ENCODE measurements at places on chromosomes 3 and 15.

- no peak for DNase-seq
Measured at GRCh38 chr3:98777801-98778220, 14.7 kb downstream of the ST3GAL6 start.

GRCh38 chr3:72395776-72396311 is 452.4 kb downstream of the SHQ1 start:
- DNase-seq, result no peak

- no peak for DNase-seq
Measured at GRCh38 chr15:32132859-32133258, 102.5 kb downstream of the CHRNA7 start.

- no peak for DNase-seq
Measured at GRCh38 chr15:90991587-90992285, 2.6 kb downstream of the PRC1 start.

- no peak for DNase-seq
Measured at GRCh38 chr3:67018105-67018788, 20.1 kb downstream of the KBTBD8 start.

- no peak for DNase-seq
Measured at GRCh38 chr15:64687688-64688087, 87.7 kb downstream of the RBPMS2 start.

GRCh38 chr3:136074546-136075170 is 109.1 kb downstream of the PPP2R3A start:
- DNase-seq, result no peak

DNA sequence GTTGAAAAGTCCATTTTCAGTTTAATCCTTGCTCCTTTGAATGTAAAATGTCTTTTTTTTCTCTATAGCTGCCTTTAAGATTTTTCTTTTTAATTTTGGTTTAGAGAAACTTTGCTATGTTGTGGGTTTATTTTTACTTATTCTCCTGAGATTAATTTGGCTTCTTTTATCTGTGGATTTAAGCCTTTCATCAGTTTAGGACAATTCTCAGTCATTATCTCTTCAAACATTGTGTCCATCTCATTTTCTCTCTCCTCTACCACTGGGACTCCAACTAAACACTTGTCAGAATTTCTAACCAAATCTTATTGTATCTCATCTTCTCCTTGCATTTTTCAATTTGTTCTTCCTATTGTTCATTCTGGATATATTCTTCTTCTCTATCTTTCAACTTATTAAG is 12.4 kb upstream of the ITGA11 start:
- no peak for DNase-seq

DNA sequence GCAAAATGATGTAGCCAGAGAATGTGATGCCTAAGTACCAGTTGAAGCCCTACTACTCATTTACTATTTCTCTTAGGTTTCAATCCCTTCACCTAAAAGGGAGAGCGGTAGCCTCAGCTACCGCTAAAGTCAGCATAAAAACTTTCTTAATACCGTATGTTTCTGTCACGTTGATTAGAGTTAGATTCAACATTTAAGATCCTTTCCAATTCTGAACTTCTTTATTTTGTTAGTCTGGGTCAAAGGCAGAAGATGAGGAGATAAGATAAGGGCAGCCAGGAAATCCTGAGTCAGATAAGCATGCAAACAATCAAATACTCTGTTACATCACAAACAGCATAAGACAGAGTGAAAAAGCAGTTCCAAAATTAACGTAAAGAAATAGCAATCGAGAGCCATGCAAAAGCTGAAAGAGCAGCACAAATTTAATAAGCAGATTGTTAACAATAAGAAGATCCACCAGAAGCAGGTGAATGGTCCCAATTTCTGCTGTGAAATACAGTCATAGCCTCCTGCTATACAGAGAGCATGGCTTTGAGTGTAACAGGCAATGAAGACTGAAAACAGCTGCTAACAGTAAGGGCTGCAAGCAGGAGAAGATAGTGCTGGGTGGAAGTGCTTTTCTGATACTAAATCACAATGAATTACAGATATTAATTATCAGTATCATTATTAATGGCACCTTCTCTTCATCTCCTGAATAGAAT is 3.0 kb downstream of the TMEM207 start:
- no peak for DNase-seq

DNA sequence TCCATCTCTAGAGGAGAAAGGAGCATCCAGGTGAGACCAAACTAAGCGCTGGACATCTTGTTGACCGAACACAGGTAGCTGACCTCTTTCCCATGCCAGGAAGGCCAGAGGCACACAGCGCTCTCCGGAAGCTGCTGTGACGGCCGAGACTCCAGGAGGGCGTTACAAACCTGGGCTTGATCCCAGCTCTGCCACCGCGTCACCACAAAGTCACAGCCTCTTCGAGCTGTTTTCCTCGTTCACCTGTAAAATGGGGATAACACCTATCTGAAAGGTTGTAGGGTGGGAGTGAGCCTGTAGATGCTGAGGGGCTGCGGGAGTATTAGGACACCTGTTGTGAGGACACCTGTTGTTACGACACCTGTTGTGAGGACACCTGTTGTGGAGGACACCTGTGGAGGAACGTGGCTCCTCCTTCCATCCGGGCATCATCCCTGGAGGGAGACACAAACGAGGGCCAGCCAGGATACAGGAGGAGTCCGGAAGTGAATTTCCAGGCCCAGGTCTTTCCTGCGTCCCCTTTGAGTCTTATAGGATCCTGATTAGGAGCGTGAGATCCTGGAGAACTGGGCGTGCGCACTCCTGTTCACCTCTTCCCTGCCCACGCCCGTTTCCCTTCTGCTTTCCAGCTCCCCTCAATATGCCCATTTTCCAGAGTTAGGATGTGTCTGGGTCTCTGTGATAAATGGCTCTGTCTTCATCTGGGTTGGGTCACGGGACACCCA is 2.3 kb upstream of the MUC4 start:
- DNase-seq, result no peak

DNA sequence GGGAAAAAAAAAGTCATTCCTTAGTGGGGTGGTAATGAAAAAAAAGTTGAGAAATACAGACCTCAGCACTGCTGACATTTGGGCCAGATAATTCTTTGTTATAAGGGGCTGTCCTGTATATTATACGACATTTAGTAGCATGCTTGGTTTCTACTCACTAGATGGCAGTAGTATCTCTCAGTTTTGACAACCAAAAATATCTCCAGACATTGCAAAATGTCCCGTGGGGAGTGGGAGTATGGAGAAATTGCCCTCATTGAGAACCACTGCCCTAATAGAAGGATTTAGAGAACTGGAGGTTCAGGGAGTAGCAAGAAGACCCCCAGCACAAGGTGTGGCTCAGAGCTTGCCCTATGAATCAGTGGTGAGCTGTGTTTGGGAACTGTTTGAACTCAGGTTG is 28.6 kb upstream of the TEX264 start:
- DNase-seq, result no peak

DNA sequence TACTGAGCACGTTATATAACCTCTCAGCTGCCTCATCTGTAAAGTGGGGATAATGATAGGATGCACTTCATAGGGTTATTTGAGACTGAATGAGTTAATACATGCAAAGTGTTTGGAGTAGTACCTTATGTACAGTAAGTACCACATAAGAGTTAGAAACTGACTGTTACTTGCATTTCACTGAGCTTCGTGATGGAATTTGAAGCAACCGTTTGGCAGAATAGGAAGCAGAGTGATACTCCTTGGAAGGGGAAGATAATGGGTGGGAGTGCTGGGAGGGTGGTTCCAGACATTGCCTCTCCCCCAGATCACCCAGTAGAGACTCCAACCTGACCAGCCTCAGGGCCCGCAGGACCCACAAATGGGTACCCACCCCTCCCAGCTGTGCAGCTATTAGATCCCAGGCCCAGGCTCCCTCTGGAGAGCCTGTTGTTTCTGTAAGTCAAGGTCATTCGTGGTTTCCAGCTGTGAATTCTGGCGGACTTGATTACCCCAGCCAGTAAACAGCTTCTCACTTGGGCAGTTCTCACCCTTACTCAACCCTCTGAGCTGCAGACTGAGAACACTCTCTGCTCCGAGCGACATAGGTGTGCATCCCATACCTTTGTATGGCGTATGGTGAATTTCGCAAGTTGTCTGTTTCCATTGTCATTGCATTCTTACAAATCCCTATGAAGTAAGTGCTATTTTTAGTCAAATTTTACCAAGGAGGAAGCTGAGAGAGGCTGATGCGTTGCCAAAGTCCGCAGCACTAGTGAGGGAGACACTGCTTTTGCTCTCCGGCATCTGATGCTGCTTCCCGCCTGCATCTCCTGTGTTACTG is 11.1 kb downstream of the ALPK3 start:
- no peak for DNase-seq

GRCh38 chr3:133753779-133754164 is 7.6 kb downstream of the TF start:
- DNase-seq, result no peak

DNA sequence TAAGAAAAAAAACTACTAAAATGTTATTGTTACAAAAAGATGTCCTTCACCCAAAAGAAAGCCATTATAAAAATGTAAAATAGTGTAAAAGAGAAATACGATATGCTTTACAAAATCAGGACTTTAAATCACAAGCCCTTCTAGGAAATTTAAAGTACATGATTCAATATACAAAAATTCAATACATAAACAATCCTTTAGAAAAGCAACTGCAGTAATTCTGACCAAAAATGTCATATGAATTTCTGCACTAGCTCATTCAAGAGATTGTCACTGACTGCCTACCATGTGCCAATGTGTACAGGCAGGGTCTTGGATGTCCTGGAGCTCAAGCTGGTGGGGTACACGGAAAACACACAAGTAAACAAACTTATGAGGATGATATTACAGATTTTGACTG is 2.5 kb downstream of the MORC1 start:
- no peak for DNase-seq

DNA sequence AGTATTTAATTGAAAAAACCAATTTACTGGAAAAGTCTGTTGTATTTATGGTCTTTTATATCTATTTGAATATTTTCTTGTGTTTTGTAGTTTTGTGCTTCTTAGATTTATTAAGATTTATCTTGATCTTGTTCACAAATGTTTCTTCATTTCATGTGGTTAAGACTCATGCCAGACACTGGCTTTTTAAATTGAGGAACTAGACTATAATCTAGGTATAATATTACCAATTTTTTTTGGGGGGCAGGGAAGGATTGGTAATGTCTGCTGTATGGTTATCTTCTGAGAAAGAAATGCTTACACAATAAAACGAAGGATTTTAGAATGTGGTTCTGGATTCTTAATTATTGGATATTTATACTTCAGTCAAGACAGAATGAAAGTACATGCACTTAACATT is 24.9 kb downstream of the AP4E1 start:
- DNase-seq, result no peak

GRCh38 chr3:35871009-35871408 is 231.7 kb downstream of the ARPP21 start:
- no peak for DNase-seq

DNA sequence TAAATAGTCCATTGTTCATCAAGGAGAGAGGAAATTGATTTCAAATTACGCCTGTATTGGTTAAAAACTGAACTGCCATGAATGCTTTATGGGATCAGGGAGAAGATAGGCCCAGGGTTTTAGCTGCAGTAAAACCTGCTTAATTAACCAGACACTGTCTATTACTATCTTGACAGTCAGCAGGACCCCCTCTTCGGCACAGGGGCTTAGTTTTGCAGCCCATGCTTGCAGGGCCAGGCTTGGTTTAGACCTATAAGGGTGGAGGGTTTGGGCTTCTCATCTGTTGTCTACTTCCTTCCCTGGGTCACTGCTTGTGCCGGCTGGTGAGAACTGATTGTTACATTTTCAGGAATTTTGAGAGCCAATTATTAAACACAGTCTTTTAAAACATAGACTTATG is 41.1 kb downstream of the PTPRG start:
- no peak for DNase-seq

DNA sequence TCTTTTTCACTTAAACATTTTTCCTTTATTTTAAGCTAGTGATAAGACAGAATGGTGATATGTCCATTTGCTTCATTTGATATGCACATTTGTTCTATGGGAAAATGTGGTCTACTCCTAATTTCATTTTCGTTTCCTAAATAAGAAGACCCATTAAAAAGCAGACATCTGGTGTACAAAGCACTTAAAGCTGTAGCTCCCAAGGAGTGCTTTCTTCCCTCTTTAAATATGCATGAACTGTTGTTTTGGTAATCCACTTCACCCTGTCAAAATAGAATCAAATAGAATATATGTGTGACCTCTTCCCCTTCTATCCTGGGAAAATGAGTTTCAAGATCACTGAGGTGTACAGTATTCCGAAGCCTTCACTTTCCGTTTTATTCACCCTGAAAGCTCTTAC is 182.8 kb downstream of the ROBO2 start:
- no peak for DNase-seq

DNA sequence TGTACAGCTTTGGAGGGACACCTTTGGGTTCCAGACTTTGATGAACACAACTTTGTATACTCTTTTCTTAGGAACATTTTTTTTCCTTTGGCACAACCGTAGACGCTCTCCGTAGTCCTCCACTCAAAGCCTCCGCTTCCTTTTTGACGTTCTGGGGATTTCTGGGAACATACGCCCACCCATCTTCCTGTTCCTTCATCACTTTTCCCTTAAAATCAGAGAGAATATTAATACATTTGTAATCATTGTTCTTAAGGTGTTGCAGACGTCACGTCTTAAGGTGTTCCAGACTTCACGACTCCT is 405 bp upstream of the SPG21 start:
- no peak for DNase-seq

DNA sequence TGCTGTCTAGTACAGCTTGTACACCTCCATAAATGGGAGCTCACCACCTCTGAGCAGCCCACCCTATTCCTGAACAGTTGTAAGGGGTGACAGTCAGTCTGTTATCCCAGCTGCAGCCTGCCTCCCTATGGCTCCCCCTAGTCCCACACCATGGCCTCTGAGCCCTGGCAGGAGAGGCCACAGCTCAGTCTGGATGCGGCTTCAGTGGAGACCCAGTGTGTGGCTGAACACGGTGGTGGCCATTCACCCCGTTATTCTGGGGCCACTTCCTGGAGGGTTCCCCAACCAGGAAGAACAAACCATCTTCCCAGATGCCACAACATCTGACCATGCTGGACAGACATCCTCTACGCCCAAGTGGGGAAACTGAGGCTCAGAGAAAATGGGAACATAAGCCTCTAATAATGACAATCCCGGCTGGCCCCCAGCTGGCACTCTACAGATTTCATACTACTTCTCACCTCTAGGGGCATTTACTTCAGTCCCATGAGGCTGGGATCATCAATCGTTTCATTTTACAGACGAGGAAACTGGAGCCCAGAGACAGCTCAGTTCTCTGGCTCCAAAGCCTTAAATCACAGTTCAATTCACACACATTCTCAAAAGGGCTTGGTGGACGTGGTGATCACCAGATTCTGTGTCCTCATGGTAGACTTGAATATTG is 9.2 kb upstream of the GRIP2 start:
- DNase-seq, result no peak

DNA sequence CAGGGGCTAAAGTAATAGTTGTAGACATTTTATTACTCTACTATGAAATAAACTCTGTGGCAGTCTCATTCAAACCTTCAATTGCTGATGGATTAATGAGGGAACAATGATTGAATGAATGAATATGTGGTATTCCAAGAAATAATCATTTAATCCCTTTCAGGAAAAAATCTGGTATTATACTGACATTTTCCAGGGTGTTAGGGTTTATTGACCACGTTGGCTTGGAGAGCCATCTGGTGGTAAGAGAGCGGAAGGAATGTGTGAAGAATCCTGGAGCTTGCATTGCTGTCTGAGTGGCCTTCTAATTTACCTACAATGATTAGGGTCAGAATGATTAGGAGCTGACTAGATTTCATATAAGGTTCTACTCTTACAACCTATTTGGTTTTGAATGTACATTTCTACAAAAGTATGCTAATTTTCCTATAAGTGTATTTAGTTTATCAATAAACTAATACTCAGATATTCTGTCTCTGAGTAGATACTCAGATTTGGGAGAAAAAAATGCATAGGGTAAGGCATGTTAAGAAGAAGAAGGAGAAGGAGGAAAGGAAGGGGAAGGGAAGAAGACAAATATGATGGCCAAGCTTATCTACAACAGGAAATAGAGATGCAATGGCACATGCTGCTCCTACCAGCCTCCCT is 249.9 kb downstream of the ROBO1 start:
- no peak for DNase-seq
